ENCODE measurements at places on chromosomes 16 and 17.

GRCh38 chr16:50428742-50429141 is 60.0 kb upstream of the BRD7 start:
- no peak for DNase-seq

DNA sequence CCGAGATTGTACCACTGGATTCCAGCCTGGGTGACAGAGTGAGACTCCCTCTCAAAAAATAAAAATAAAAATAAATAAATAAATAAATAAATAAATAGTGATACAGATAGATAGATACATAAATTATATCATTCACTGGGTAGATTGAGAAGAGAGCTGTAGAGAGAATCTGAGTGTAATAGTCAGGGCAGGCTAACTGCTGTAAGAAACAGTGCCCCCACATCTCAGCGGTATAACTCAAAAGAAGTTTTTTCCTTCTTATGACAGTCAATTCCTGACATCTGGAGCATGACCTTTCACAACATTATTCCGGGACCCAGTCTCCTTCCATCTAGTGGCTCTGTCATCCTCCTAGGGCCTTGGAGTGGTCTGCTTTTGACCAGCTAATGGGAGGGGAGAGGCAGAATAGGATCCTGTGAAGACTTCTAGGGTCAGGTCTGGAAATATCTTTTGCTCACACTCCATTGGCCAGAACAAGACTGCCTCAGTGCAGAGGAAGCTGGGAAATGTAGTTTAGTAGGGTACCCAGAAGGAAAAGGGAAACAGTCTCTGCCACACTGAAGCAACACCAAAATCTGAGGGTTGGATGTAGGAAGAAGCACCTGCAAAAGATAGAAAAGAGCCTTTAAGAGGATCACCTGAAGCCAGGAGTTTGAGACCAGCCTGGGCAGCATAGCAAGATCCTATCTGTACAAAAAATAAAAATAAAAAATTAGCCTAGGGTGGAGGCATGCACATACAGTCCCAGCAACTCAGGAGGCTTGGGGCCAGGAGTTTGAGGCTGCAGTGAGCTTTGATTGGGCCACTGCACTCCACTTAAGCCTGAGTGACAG is 3.0 kb upstream of the QPRT start:
- DNase-seq, result no peak

- DNase-seq, result no peak
Observed at GRCh38 chr17:64024215-64024654, 3.8 kb upstream of the ICAM2 start.

GRCh38 chr17:66689221-66689620 is 145.7 kb upstream of the CACNG5 start:
- DNase-seq, result no peak

DNA sequence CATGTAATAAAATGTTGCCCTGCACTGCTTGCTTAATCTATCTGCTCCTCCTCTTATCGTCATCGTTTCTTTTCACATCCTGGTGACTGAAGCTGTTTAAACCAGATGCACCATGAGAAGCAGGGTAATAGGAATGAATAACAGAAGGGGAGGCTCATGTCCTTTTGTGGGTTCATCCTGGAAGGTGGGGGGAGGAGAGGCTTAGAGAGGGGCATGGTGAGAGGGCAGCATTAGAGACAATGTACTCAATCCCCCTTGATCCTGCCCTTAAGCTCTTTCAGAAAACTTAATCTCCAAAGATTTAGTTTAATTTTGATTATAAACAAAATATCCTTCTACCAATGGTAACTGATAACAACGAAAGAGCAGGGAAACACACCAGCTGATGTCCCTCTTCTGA is 248.5 kb downstream of the CA10 start:
- DNase-seq, result no peak

GRCh38 chr17:51079049-51079448 is 41.6 kb downstream of the SPAG9 start:
- no peak for DNase-seq

DNA sequence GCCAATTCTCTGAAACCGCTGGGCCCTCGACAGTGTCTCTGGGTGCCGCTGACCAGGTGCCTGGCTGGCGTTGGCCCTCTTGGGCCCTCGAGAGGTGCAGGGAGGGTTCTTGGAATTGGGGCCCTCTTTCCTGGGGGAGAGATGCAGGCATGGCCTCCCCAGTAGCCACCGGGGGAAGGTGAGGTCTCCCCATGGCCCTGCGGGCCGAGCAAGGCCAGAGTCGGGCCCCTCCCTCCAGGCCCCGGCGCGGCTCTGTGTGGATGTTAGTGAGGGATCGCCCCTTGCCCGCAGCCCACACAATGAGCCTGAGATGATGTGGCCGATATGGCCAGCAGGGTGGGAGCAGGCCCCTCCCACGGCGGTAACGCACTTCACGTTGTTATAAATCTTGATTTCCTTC is 23.1 kb upstream of the C1QTNF8 start:
- DNase-seq, result no peak

DNA sequence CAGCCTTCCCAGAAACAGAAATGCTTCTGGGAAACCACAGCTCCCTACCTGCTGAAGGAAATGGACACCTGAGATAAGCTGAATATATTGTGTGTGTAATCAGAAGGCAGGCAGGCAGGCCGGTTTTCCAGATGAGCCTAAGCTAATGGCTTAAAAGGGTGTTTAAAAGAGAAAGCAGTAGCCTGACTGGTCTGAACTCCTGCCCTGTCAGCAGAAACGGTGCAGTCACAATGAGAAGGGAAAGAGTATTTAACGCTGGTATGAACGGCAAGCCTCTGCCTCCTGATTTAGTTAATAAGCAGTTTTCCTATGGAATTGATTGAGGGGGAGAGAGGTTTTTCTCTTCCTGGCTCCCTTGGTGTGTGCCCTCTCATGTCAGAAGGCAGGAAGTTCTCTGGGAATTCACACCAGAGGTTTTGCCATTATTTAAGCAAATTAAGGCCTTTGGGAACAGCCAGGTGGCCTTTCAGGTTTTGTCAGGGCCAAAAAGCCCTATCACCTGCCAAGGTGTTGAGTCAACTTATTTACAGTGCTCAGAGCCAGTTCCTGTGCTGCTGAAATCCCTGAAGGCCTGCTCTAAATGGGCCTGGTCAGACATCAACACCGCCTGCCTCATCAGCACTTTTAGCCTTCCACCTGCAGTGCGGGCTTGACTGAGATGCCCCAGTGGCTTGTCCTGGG is 41.6 kb downstream of the CDH1 start:
- no peak for DNase-seq

DNA sequence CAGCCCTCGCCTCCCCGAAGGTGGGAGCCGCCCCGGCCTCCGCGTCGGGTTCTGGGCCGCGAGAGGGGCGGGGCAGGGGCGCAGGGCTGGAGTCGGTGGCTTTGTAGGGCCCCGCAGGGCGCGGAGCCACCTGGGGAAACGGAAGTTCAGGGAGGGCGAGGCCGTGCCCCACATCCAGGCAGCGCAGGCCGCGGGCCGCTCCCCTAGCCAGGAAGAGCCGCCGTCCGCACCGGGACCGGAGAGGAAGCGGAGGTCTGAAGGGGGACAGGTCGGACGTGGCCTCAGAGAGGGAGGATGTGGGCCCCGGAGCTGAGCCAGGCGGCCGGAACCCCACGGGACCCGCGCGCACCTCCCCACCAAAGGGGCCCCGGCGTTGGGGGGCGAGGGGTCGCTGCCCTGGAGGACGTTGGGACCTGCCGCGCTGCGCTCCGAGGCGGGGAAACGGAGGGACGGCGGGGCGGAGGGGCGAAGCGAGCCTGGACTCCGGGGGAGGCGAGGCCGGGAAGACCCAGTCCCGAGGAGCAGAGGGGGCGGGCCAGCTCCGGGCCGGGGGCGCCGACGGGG is 482 bp upstream of the SLC16A3 start:
- no peak for DNase-seq
